ENCODE measurements at places on chromosomes 2 and 18.

GRCh38 chr2:169670215-169670651 lies 24.0 kb downstream of the CFAP210 start:
- DNase-seq = no peak

DNA sequence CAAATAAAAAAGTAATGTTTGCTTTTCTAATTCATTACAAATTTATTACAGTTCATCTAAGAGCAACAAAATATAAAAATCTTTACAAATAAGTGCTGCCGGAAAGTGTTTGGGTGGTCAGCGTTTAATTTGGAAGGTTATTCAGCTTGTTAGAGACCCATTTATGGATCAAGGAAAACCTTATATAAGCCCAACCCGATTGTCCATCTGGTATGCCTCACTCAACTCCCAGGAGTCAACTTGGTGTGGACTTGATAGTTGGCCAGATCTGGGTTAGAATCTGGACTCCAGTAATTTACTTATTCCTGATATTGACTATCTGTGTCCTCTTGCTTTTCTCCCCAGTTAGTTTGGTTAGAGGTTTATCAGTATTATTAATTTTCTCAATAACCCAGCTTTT lies 106.2 kb downstream of the KCTD1 start:
- no peak for DNase-seq

DNA sequence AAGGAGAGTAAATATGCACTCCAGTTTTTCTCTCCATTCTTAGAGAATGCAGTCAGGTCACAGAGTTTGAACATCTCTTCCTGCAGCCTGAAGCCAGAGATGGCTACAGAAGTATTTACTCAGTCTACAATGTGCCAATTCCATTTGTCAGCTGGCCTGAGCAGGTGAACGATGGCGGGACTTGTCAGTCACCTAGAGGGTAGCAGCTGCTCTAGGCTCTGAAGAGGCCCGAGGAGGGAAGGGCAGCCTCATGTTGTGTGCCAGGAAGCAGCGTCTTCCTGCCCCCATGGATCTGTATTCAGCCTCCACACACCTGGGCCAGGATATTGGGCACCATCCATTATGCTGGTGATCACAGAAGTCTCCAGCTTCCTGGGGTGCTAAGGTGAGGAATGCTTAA lies 316.7 kb upstream of the CHAC2 start:
- DNase-seq = no peak

DNA sequence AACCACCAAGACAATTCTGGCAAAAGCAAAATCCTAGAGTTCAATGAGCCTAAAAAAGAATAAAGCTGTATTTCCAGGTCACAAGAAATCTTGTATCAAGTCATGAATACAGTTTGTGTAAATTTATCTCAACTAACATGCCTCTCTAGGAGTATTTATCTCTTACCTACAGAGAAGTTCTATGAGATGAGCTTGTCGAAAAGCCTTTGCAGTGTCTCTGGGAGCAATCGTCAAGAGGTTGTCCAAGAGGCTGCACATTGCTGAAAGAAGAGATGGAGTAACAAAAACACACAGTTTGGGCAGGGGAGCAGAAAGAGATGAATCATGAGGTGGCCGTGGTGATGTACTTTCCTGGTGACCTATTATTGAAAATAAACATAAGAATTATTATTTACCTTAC lies 112.0 kb upstream of the CD226 start:
- no peak for DNase-seq

- no peak for DNase-seq
Observed at GRCh38 chr2:587087-587960, 89.9 kb downstream of the TMEM18 start.

DNA sequence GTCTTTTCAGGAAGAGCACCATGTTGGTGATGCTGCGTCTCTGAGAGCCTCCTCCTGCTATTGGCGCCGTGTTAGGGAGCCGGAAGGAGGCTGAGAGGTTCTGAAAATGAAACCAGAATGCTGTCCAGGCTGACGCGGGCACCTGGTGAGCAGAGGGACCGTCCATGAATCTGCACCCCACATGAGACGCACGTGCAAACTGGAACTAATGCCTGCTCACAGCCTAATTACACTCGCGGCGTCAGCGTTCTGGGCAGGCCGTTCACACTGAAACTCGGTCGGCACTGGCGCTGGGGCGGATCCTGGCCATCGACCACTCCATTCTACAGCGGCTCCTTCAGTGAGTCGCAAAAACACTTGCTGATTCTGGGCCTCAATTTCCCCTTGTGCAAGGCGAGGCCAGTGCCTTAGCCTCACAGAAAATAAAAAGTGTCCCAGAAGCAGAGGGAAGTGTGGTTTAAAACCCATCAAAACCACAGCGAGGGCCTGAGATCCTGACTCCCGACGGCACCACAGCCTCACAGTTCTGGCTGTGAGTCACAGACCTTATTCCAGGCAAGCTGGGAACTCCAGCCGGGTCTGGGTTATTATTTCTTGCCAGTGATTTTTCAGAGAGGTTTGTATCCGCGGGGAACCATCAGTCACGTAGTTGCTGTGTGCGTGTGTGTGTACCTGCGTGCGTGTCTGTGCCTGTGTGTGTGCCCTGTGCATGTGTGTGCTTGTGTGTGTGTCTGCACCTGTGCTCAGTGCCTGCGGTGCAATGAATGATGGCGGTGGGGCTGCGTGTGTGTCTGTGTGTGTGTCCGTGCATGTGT lies 49.1 kb upstream of the CTDP1 start:
- DNase-seq = no peak

GRCh38 chr18:61064911-61065310 lies 268.3 kb upstream of the CDH20 start:
- DNase-seq = no peak

GRCh38 chr18:28005164-28005563 lies 171.8 kb downstream of the CDH2 start:
- no peak for DNase-seq

GRCh38 chr2:173448938-173449471 lies 94.3 kb downstream of the CDCA7 start:
- peak; percentile 89 for DNase-seq

- no peak for DNase-seq
Observed at GRCh38 chr18:8969639-8970390, 132.7 kb upstream of the NDUFV2 start.

DNA sequence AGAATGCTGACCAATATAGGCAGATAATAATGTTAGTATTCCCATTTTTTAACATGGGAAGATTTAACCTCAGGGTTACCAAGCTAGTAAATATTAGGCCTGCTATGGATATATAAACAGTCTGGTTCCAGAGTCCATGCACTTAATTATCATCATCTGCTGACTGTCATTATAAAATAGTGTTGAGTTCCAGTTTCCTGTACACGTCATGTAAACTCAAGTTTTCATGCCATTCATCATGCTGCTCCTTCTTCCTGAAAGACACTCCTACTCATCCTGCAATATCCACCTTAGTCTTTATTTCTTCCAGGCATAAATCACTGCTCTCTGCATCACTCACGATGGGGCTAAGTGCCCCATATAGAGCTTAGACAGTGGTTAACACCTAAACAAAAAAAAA lies 420.8 kb upstream of the SPHKAP start:
- DNase-seq = no peak

- no peak for DNase-seq
Observed at GRCh38 chr2:16642088-16642487, 23.5 kb downstream of the CYRIA start.

DNA sequence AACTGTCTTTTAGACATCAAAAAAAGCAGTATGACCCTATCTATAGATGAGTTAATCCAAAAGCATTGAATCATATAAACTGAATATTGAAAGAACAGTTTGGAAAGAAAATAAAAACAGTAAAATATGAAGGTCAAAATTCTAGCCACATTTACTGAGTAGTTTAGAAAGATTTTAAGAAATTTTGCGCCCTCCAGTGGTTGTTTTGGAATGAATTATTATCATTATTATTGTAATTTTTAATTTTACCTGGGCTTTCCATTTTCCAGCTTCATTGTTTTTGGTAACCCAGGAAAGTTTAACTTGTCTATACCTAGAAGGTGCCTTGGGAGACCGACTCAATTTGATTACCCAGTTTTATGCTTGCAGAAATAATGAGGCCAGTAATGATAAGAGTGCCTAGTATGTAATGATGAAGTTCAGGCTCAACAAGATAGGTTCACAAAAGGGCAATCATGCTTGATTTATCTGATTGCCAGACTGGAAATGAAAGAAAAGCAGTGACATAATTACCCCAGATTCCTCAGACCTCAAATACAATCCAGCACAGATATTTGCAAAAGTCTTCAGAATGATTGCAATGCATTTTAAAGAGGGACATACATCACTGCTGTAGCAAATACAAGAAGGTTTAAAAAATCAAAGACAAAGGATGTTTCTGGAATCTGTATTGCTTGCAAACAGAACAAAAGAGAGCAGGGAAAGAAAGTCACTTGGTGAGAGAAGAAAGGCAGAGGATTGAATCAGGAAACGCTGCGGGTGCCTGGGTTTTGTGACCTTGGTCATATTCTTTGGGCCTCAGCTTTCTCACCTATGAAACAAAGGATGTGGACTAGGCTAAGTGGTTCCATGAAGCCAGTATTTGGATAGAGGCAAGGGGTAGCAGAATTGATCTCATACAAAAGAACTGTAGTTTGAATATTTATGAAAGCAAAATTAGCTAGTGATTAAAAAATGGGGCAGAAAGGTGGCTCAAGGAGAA lies 153.8 kb downstream of the MAP2 start:
- no peak for DNase-seq

DNA sequence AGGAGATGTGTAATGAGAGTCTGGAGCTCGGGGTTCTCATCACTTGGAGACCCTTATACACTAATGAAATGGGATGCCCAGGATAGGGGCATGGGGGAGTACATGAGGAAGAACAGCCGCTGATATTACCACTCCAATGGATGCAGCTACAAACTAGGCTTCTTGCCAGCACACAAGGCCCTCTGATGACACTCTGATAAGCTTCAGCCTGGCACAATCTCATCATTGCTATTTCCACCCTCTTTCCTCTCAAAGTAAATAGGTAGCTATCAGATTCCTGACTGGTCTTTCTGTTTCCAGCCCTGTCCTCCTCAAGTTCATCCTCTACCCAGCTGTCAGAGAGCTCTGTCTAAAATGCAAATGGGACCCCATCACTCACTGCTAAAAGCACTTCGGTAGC lies 103.0 kb downstream of the GPR39 start:
- DNase-seq = no peak

DNA sequence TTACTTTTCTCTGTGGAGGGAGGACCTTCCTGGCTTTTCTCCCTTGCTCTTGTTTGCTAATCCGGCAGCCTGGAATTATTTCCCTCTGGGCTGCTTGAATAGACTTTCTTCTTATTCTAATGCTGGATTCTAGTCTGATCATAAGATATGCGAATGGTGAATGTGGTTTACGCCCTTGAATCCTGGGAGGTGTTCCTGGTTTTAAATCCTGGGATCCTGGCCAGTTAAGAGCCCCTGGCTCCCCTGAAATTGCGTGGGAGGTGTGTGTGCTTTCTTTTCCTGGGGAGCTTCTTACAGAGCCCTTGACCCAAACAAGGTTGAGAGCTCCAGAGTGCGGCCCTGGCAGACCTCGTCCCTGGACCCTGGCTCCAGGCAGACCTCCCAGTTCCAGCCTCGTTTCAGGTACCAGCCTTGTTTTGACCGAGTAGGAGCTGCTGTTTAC lies 2.8 kb downstream of the SH3BP4 start:
- no peak for DNase-seq

GRCh38 chr2:132668189-132668823 lies 1.7 kb downstream of the LYPD1 start:
- DNase-seq = no peak

GRCh38 chr2:85063981-85064599 lies 69.1 kb upstream of the TCF7L1 start:
- DNase-seq = no peak

- DNase-seq = no peak
Observed at GRCh38 chr18:2316751-2317696, 254.3 kb downstream of the METTL4 start.

DNA sequence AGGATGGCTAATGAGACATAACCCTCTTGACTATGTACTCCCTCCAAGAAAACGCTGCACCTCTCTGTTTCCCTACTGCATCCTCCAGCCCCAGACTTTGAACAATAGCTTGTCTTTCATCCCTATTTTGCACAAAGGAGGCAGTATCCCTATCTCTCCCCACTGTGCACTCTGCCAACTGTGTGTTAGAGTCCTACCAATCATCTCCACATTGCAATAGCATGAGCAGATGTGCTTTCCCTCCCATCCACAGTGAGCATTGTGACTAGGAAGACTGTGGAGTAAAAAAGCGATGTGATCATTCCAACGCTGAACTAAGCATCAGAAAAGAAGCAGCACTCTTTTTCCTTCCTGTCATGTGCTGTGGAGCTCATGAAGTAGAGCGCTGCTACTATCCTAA lies 206.3 kb upstream of the GULP1 start:
- DNase-seq = no peak

GRCh38 chr2:121073320-121074210 lies 211.4 kb downstream of the TFCP2L1 start:
- DNase-seq = no peak

GRCh38 chr2:96250188-96250587 lies 15.6 kb downstream of the TMEM127 start:
- DNase-seq = no peak

DNA sequence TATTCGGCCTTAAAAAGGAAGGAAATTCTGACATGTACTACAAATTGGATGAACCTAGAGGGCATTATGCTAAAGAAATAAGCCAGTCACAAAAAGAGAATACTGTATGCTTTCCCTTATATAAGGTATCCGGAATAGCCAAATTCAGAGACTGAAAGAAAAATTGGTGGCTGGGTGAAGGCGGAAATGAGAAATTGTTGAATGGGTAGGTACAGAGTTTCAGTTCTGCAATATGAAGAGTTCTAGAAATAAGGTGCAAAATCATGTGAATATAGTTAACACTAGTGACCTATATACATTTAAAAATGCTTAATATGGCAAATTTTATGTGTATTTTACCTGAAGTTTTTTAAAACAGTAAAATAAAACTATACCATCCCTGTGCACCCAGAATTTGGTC lies 43.1 kb downstream of the RMP24 start:
- no peak for DNase-seq

- no peak for DNase-seq
Observed at GRCh38 chr2:11683966-11684365, 14.0 kb upstream of the NTSR2 start.

DNA sequence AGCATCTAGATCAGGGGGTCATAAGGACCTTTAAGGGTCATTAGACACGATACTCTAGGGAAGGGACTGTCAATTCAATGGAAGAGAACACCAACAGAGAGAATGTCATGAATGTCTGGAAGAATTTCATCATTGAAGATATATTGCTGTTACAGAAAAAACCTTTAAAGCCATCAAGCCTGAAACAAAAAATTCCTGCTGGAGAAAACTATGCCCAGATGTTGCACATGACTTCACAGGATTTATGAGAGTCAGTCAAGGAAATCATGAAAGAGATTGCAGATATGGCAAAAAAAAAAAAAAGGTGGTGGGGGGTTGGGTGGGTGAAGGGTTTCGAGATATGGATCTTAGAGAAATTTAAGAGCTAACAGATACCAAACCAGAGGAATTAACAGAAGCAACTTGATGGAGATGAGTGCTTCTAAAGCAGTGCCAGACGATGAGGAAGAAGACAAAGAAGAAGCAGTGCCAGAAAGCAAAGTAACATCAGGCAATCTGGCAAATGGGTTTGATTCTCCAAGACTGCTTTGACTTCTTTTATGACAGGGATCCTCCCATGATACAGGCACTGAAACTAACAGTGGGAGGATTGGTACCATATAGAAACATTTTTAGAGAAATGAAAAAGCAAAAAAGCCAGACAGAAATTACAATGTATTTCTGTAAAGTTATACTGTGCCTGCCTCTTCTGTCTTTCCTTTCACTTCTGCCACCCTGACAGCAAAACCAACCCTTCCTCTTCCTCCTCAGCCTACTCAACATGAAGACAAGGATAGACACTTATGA lies 28.5 kb downstream of the MAP4K3 start:
- no peak for DNase-seq

- DNase-seq = no peak
Observed at GRCh38 chr2:72185206-72185605, 37.5 kb upstream of the CYP26B1 start.

GRCh38 chr18:61464551-61465142 lies 131.4 kb downstream of the CDH20 start:
- no peak for DNase-seq

Data from right lobe of liver (tissue), 6 donors.